ENCODE measurements at places on chromosomes 16 and 17.

DNA sequence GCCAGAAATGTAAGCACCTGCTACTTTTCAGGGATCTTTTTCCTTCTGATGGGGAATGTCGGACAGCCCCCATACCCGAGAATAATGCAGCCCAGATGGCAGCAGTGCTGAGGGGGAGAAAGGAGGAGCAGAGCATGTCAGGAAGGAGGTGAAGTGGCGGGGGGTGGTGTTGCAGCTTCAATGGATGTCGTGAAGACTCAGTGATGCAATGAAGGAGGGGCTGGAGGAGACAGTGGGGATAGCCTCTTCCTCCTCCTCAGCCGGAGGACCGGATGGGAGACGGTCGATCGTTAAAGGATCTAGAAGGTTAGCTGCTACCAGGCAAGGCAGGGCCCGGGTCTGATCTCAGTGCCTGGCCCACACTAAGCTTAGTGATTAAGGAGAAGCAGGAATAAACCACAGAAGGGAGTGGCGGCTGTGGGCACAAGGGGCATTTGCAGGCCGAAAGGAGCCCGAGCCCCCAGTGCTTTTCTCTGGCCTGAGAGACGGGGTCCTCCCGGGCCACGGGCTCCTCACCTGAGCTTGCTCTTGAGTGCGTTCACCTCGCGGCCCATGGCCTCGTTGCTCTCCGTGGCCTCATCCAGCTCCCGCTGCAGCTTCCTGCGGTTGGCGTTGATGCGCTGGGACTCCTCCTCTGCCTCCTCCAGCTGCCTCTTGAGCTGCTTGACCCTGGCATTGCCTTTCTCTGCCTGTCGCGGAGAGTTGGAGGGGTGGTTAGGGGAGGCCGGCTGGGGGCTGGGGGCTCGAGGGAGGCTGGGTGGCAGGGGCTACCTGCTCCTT, 64.5 kb downstream of the NDE1 start:
- DNase-seq = no peak

GRCh38 chr16:23950291-23950894, 114.6 kb downstream of the PRKCB start:
- DNase-seq = no peak

GRCh38 chr16:56478281-56479049, 27.1 kb downstream of the OGFOD1 start:
- no peak for DNase-seq

GRCh38 chr16:456891-457483, 31.5 kb downstream of the RAB11FIP3 start:
- DNase-seq = no peak

DNA sequence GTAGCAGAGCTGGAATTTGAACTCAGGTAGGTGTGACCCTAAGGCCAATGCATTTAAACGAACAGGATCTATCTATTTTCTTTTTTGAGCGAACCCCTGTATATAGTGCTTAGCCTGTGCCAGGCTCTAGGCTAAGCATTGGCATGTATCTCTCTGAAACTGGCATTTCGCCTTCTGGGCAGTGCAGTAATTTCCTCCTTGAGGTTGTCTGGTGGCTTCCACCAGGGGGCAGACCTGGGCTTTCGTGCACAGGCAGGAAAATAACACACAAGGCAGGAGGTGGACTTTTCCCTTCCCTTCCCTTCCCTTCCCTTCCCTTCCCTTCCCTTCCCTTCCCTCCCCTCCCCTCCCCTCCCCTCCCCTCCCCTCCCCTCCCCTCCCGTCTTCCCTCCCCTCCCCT, 34.4 kb upstream of the PRKCB start:
- peak; percentile 64 for DNase-seq

GRCh38 chr17:58870747-58871146, 115.1 kb downstream of the PPM1E start:
- no peak for DNase-seq

GRCh38 chr17:70105641-70106040, 30.6 kb downstream of the KCNJ16 start:
- no peak for DNase-seq

DNA sequence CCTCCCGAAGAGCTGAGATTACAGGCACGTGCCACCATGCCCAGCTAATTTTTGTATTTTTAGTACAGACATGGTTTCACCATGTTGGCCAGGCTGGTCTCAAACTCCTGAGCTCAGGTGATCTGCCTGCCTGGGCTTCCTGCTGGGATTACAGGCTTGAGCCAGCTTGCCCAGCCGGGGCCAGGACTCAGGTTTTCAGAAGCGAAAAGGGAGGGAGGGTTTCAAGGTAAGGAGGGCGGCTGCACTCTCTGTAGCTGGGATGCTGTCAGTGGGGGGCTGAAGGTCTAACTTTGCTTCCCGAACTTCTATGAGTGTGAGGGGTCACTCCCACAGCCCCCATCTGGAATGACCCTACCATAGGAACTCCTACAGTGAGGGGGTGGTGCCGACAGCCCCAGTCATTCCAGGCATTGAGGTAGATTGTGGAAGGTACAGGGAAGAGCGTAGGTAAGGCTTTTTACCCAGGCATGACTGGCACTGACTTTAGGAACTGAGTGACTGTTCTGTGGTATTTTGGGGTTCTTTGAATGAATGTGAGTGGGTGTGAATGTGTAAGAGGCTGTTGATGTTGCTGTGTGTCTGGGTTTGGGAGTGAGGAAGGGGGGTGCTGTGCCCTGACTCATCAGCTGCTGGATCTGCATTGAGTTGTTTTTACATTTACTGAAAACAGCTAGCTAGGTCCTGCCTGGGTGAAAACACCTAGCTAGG, 3.8 kb upstream of the C1QL1 start:
- no peak for DNase-seq
